ENCODE measurements at places on chromosomes 3 and 15.

GRCh38 chr15:100781961-100782530, 97.6 kb upstream of the ALDH1A3 start:
- DNase-seq: no peak

DNA sequence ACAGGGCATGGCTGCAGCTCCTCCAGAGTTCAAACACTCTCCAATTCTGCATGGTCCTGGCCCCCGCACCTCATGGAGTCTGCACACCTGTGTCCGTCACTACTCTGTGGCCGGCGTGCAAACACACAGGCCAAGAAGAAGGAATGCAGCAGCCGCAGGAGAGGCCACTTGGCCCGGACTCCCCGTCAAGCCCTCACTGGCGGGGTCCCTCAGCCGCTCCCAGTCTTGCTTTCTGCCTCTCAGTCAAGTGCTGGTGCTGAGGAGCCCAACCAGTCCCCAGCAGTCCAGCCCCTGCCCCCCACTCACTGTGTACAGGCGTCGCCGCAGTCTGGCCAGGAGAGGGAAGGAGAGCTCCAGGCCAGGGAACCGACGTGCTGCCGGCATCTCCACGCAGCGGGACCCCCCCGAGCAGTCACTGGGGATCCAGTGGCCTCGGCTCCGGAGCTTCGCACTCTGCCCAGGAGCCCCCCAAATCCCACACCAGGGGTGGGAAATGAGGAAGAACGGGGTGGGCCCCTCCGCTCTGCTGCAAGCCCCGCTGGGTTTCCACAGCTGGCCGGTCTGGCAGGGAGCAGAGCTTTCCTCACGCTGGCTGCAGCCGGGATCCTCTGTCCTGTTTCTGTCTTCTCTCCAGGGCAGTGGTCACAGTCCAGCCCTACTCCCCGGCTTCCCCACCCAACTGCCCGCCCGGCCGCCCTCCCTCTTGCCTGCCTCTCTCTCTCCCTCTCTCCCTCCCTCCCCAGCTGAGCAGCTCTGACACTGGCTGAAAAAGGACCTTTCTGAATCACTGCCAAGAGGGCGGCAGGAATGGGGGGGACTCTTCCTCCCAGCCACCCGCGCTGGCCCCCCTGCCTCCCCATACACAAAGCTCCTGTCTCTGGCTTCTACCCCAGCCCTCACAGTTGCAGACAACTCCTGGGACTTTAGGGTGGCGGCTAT, 16.0 kb downstream of the TNK2 start:
- no peak for DNase-seq

DNA sequence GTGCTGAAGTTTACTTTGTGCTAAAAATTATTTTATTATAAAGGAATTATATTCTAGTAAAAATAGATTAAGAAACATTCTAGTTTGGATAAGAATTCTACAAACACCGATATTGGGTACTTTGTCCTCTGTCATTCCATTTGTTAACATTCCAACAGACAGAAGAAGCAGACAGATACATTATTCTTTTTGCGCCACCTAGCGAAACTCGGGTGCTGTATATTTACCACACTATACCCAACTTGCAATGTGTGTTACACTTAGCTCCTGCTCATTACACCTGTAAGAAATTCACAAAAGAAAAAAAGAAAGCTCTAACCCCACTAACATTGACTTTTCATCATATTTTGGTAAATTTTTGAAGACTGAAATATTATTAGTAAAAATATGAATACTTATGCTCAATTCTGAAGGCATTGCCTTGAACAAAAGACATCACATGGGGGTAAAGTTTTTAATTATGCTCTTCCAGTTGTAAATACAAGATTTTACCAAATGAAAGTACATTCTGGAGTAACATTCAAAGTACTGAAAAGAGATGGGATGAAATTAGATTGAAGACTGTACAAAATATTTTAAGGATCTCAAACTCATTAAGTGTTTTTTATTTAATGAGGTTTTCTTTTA, 136.5 kb upstream of the MLF1 start:
- no peak for DNase-seq

DNA sequence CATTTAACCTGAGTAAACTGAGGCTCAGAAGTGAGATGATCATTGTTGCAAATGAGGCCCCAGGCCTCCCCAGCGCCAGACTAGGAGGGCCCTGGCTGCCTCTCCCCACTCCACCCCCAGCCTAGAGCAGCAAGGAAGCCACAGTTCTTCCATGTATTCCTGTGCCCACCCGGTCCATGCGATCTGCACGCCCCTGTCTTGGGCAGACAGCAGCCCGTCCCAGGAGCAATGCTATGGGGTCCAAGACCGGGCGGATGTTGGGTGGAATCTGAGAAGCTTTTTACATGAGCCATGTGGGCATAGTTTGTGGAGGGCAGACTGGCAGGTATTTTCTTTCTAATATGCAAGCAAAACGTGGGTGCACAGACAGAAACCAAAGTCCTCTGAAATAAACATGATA, 15.1 kb downstream of the SH2D7 start:
- DNase-seq: no peak

- no peak for DNase-seq
These were observed 56.8 kb downstream of the TFG start for GRCh38 chr3:100766069-100766468.

DNA sequence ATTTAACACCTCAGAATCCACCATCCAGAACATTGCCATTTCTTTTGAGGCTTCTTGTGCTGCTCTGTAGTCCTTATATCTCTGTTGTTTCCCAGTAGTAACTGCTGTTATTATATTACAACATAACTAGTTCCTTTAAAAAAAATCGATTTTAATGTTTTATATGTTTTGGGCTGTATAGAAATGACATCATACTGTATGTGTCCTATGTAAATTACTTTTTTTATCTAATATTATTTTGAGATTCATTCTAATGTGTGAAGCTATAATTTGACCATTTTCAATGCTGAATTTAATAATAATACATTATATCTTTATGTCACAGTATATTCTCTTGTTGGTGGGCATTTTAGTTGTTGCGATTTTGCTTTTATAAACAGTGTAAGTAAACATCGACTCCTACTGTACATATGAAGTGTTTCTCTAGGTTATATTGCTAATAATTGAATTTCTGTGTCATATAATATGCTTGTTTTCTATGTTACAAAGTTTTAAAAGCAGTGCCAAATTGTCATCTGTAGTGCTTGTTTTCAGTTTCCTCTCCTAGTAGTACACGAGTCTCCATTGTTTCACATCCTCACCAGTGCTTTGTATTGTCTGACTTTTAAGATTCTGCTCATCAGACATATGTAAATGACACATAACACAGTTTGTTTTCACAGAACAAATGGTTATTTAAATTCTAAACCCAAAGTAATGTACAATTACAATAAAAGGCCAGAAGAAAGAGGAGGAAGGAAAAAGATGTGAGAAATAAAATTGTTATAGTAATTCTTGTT, 172.0 kb upstream of the LRRFIP2 start:
- DNase-seq: no peak

DNA sequence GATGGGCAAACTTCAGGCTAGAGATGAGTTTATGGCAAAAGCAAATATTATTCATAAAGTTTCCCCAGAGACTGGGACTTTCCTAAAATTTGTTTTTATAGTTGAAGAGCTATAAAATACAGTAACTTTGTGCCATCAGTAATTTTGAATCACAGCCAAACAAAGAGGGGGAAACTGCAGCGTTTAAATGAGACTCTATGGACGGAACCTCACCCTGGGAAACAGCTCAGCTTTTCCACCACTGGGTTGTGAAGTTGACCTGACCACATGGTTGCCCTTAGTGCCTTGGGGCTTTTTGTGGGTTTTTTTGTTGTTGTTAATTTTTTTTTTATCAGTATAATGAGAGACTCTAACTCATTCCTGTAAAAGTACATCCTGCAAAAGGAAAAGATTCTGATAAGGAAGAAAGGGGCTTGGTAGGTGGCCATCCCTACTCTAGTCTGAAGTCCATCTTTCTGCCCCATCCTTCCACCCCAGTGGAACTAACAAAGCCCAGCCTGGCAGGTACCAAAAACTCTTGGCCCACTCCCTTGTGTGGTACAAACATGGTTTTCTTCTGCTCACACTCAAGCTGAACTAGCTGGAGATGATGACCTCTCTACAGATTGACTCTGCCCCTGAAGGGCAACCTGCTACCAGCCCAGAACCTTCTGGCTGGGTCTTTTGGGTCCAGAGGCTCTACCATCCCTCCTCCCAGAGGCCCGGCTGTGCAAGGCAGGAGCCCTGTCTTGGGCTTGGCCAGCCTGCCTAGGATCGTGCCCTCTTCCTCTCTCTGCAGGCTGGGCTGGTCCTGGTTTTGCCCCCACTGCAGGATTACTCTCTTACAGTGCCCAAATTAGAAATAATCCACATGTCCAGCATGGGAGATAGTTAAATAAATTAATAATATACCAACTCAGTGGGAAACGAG, 41.2 kb downstream of the RLBP1 start:
- no peak for DNase-seq

GRCh38 chr3:12773030-12773709, 14.1 kb upstream of the TMEM40 start:
- DNase-seq: no peak

- DNase-seq: no peak
These were observed 33.3 kb downstream of the ST6GAL1 start for GRCh38 chr3:186963636-186964035.

DNA sequence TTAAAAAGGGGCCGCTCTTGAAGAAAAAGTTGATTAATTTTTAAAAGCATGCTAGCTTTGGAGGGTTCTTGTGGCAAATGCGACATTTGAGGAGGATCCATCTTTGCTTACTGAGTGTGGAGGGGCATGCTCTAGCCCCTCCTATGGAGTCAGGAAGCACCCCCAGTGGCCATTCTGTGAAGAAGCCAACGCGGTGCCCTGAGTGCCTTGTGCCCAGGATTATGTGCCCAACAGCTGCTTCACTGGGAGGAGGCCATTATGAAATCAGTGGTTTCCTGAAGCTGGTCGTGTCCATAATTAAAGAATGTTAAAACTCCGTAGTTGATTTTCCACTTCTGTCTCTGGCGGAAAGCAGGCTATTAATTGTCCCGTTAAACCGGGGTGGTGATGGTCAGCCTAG, 69.1 kb upstream of the TNFAIP8L3 start:
- no peak for DNase-seq

DNA sequence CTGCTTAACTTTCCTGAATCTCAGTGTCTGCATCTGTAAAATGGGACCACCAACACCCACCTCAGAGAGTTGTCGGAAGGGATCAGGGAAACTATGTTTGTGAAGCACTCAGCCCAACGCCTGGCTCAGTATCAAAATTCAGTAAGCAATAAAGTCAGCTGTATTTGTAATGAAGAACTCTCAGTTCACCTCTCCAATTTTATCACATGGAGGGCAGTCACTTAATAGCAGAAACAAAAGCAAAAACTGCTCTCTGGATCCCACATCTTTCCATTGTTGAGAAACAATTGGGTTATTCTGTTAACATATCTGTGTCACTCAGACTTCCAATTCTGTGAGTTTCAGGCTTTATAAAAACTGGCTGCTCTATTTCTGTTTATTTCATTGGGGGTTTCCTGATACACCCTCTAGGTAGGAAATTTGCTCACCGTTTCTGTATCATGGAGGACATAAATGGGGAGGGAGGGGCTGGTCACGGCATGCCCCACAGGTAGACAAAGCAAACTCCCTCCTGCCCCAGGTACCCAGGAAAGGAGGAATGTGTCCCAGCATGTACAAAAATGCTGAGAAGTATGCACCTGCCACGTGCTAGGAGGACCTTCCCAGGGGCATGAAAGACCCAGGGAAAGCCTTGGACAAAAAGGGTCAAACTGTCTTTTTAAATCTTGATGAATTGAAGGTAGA, 81.4 kb upstream of the LMOD3 start:
- DNase-seq: no peak

GRCh38 chr3:178561239-178561638, 25.0 kb downstream of the KCNMB2 start:
- DNase-seq: no peak

DNA sequence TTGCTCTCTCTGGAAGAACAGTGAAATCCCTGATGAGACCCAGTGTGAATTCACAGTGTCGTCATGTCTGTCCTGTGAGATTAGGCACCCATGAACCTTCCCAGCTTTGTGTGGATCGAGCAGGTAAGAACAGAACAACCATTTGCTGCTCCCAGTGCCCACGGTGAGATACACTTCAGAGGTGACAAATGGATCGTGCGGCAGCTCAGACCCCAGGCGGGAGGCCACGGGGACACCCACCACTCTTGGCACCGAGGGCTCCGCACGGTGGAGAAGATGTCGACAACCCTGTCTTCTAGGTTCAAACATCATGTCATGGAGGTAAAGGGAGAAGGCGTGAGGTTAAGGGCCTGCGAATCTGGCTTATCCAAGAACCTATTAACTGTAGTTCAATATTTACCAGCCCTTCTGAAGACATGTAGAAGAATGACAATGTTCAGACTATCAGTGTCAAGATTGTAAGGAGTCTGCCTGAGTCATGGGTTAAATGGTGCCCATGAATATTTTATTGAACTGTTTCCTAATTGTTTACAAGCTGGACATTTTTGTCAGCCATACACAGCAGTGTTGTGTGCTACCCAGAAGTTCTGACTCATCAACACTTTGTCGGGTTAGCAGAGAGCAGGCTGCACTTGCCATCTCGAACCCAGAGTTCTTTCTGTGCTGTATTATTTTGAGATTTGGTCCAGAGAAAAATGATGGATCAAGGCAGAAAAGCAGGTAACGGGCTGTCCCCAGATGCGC, 15.5 kb upstream of the PCSK6 start:
- no peak for DNase-seq

DNA sequence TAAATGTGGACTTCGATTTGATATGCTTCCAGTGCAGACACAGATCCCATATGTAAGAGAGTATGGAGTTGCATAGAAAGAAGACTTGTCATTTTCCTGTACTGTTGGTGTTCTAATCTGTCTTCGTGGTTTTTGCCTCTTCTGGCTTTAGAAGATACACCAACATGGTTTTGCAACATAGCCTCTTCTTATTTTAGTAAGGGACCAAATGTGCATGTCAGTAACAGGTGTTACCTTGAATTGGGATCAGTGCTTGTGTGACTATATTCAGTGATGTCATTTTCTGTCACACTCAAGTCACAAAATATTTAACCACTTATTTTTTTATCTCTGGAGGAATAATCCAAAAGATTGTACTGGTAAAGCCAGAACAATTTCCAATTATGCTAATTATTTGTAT, 140.4 kb downstream of the SNRPN start:
- DNase-seq: no peak

GRCh38 chr3:20575146-20575545, 389.1 kb upstream of the SGO1 start:
- DNase-seq: no peak

- no peak for DNase-seq
These were observed 30.4 kb upstream of the ALDH1A3 start for GRCh38 chr15:100849021-100849854.

DNA sequence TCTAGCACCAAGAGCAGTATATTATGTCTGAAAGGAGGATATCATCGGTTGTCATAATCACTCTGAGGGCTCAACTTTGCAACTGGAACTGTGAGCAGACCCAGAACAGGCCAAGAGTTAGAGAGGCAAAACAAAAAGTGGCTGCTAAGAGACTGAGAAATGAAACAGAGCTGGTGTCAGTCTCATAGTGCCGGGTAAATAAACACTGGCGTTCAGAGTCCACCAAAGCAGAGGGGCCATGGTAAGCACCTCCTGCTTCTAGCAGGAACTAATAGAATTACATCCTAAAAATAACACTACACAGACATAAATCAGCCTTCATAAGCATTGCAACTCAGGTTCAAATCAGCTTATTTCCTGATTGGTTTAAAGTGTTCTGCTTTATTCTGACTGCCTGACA, 10.3 kb upstream of the IL12A start:
- no peak for DNase-seq

GRCh38 chr3:44227632-44228031, 14.1 kb upstream of the TOPAZ1 start:
- no peak for DNase-seq

- DNase-seq: no peak
These were observed 51.5 kb downstream of the AAGAB start for GRCh38 chr15:67202991-67203390.

GRCh38 chr3:151168269-151169094, 34.5 kb downstream of the GPR171 start:
- DNase-seq: no peak

Measured in NCI-H187 treated with DMSO at 0.1 percent for 48 hours (cell line).